ENCODE measurements at places on chromosomes 5 and 9.

DNA sequence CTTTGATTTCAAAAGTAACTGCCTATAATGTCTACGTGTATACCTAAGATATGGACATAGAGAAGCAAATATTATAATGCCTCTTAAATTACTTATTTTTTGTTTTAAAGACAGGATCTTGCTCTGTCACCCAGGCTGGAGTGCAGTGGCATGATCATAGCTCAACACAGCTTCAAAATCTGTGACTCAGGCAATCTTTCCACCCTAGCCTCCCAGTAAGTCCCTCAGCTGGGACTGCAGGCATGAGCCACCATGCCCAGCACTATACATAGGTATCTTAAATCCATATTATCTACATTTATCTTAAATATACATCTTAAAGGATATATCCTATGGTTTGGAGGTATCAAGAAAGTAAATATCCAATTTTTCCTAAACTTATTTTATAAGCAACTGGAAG lies 261.2 kb downstream of the ARL15 start:
- DNase-seq = no peak

DNA sequence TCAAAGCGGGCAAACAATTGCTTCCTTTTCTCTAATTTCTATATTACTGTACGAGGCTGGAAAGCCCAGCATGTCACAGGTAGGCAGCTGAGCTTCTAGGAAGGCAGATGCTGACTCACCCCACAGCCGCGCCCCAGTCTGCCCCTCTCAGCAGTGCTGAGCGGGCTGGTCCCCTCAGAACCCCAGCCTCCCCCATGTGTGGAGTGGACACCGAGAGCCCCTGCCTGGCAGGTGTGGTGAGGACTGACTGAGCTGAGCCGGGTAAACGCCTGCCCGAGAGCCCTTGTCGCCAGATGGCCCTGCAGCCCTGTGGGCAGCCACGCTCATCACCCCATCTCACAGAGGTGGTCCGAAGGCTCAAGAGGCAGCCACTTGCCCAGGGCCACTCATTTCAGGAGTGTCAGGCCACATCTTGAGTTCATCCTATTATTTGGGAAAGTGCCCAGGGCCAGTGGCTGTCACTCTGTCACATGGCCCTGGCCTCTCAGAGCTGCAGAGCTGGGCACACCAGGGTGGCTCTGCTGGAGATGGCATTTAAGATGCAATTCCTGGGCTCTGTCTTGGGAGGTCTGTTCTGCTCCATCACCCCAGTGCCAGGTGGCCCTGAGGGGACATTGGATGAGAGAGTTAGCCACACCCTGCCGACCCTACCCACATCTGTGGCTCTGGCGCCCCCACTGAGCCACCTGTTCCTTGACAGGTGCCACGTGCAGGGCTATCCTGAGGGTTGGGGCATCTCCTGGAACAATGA lies 12.4 kb downstream of the CARD19 start:
- no peak for DNase-seq

DNA sequence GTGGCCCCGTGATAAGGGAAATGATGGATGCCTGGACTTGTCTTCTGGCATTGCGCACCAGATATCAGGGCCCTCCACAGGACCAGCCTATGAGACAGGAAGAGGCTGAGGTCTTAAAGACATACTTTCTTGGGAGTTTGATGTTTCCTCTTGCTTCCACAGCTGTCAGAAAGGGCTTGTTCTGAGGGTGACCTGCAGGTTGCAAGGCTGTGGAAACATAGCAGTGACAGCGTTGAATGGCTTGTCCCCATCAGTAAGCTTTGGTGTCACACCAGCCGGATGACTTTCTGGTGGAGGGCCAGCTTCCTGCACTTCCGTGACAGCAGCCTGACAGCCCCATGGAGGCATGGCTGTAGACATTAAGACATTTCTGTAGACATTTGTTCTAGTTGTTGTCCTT lies 143.2 kb downstream of the C9orf152 start:
- no peak for DNase-seq

DNA sequence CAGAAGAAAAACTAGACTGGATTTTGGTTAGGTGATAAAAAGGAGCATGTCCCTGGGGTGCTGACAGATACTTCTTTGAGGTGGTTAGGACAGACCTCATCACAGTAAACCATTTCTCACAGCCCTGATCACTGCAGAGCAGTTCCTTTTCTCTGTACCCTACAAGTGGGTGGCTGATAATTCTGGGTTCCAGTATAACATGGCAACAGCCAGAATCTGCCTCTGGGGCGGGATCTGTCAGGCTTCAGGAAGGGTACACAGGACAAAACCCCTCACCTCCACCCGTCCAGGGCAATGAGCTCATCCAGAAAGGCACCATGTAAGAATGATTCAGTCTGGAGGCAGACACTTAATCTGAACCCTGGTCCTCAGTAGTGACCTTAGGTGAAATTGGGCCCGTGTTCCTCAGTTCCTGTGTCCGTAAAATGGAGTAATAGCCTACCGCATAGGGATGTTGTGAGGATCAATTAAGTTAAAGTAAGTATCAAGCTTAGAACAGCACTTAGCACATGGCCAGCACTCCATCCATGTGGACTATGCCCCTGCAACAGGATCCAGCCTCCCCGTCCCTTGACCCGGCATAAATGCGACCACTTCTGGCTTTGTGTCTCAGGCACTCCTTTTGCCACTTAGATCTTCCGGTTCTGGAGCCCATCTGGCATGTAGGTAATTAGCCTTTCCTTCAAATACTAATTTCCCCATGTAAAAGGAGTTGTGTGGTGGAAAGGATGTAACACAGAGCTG lies 129.2 kb downstream of the LHFPL2 start:
- DNase-seq = no peak

DNA sequence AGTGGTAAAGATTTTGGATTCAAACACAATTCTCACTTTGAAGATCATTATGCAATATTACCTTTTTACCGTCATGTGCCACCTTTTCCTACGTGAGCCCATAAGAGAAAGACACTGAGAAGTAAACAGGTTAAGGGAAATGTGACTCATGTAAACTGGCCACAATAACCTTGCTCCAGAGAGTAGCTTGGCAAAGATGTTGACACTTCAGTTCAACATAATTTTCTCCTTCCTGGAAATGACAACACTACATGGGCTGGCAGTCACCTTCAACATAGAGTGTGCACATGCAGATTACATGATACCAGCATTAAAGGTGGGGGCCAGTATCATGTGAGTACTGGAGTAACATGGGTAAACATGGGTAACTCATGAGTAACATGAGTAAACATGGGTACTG lies 141.9 kb downstream of the CDK5RAP2 start:
- no peak for DNase-seq

GRCh38 chr5:149135536-149136201 lies 5.6 kb upstream of the ABLIM3 start:
- no peak for DNase-seq

DNA sequence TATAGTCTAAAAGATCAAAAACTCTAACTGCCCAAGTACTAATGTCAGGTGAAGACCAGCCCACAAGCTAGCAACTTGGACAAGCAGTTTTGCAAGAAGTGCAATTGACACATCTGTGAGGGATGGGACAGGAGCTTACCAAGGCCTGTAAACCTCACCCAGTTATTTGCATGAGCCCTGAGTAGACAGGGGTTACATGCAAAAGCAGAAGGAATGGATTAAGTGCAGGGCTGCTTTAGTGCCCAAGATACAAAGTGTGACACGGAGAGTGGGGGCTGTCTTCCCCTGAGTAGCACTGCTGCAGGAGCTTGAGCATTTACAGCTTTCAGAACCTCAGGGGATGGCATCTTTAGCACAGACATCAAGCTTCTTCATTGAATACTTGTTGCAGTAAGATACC lies 286.7 kb downstream of the ELAVL2 start:
- no peak for DNase-seq

DNA sequence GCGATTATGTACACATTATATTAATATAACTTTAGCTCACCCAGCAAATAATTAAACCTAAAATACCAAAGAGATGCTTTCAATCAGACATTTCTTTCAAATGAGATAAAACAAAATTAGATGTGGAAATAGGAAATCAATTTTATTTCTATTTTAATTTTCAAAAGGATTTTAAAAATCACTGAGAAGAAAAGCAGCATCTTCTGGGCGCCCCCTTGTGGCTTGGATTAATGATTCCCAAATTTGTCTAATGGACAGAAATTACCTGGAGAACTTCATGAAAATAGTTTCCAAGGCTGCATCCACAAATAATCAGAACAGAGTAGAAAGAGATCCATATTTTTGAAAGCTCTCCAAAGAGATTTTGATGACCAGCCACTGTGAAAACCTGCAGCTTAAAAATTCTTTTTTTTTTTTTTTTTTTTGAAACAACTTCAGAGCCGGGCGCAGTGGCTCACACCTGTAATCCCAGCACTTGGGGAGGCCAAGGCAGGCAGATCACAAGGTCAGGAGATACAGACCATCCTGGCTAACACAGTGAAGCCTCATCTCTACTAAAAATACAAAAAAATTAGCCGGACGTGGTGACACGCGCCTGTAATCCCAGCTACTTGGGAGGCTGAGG lies 50.9 kb upstream of the CEMIP2 start:
- DNase-seq = peak; percentile 16

- DNase-seq = no peak
Observed at GRCh38 chr5:101284736-101285375, 381.8 kb upstream of the ST8SIA4 start.

- peak; percentile 47 for DNase-seq
Observed at GRCh38 chr5:111224561-111225345, 569 bp downstream of the CAMK4 start.

GRCh38 chr5:101860145-101860544 lies 435.9 kb downstream of the SLCO4C1 start:
- no peak for DNase-seq

- no peak for DNase-seq
Observed at GRCh38 chr9:38133595-38133994, 64.6 kb upstream of the SHB start.

GRCh38 chr5:44605926-44606325 lies 202.8 kb upstream of the MRPS30 start:
- no peak for DNase-seq

GRCh38 chr5:76046741-76047140 lies 36.4 kb upstream of the SV2C start:
- no peak for DNase-seq

DNA sequence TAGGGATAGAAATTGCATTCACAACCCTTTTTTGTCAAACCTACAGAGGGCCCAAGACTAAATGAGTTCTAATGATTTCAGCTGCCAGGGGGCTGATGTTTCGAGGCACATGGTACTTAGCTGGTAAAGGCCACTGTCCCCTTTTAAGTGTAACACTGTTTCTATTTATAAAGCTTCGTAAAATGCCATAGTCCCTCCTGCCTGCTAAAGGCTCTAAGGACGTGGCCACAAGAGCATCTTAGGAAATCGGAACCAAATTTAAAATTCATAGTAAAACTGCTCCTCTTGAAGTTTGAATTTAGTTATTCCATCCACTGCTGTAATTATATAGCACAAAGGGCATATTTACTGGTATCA lies 170.3 kb upstream of the WWC1 start:
- no peak for DNase-seq

DNA sequence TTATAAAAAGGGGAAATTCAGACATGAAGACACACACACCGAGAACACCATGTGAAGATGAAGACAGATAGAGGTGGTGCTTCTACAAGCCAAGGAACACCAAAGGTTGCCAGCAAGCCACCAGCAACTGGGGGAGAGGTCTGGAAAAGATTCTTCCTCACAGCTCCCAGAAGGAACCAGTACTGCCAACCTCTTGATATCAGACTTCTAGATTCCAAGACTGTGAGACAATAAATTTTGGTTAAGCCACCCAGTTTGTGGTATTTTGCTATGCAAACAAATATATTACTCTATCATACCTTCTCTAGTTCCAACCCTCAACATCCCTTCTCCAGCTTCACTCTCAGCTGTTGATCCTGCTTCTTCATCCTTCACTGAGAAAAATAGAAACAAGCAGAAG lies 451.1 kb downstream of the EBF1 start:
- no peak for DNase-seq

- DNase-seq = no peak
Observed at GRCh38 chr5:101370181-101370580, 467.1 kb upstream of the ST8SIA4 start.

DNA sequence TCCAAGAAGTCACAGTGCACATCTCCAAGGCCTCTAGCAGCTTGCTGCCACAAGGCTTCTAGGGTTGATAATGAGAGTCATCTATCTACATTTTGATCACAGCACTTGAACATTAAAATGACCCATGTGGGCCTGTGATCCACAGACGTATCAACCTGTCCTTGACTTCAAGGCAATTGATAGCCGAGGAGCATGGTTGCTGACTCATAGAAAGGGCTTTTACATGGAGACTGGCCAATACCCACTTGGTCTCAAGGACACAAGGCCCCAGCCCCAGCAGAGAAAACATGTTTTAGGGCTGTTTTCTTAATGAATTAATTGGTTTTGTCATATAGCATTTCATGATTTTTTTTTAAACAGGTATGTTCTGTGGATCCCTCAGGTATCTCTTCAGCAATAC lies 314.0 kb downstream of the SEMA5A start:
- no peak for DNase-seq

DNA sequence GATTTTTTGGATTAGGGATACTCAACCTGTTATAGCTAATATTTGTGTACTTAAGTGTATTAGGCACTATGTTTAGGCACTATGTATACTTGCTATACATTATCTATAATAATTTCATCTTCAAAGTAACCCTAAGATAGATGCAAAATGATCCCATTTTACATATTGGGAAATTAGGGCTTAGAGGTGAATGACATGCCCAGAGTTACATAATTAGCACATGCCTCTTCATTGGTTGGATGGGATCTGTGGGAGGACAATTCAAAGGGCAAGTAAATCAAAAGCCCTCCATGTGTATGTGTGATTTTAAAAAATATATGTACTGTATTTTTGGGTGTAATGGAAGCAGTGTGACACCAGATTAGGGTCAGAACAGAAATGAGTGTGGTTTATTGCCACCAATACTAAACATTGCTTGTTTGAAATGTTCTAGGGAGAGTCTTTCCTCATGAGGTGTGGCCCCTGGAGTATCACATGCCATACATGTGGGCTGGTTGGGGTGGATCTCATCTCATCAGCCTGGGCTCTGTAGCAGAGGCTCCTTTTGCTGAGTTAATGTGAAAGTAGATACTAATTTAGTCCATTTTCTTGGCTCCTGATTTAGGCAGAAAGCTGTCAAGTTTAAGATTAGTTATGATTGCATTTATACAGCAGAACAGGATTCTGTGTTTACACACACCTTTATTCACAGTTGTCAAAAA lies 5.5 kb downstream of the C9orf85 start:
- DNase-seq = no peak

- DNase-seq = no peak
Observed at GRCh38 chr5:66553368-66553912, 42.8 kb upstream of the MAST4 start.

DNA sequence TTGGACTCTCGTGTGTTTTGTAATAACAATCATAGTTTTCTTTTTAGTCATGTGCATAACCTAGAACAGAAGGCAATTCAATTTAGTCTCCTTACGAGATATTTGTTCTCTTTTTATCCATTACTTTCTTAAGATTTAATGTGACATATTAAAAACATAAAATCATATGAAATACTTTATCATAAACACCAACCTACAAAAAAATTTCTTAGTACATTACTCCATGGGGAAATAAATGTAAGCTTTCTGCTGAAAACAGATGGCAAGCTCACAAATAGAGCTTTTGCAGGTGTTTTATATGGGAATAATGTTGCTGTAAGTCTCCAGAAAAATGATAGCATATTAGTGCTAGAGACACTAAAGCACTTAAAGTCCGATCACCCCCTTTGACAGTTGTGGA lies 1035.2 kb upstream of the ARRDC3 start:
- no peak for DNase-seq

Data from stimulated activated CD4-positive, alpha-beta T cell treated with anti-CD3 and anti-CD28 coated beads, TNF-alpha, amount 100 ng/mL, for 24 hours (primary cell).